Right renal pelvis (tissue), 4 donors: ENCODE measurements at places on chromosomes 7 and 10. TPM values are rescaled to one million over a fixed set of nuclear protein-coding genes. Genes with fewer than 3 reads are reported as not detected.

The CFAP70 gene
- 12.2 TPM for polyA plus RNA-seq

The UCMA gene
- not detected for polyA plus RNA-seq

The KCNIP2 gene
- 4.4 TPM for polyA plus RNA-seq

The MOGAT3 gene
- 0.68 TPM for polyA plus RNA-seq

The TEX47 gene
- not detected for polyA plus RNA-seq

The TRPV5 gene
- 1.5 TPM for polyA plus RNA-seq

The ARHGAP22 gene
- 1.3 TPM for polyA plus RNA-seq

The TMEM270 gene
- 0.08 TPM for polyA plus RNA-seq

The ITGA8 gene
- polyA plus RNA-seq = 51.2 TPM

The LMOD2 gene
- 0.03 TPM for polyA plus RNA-seq

The ADD3 gene
- polyA plus RNA-seq = 291 TPM
